ENCODE measurements at places on chromosomes 1 and 21.

DNA sequence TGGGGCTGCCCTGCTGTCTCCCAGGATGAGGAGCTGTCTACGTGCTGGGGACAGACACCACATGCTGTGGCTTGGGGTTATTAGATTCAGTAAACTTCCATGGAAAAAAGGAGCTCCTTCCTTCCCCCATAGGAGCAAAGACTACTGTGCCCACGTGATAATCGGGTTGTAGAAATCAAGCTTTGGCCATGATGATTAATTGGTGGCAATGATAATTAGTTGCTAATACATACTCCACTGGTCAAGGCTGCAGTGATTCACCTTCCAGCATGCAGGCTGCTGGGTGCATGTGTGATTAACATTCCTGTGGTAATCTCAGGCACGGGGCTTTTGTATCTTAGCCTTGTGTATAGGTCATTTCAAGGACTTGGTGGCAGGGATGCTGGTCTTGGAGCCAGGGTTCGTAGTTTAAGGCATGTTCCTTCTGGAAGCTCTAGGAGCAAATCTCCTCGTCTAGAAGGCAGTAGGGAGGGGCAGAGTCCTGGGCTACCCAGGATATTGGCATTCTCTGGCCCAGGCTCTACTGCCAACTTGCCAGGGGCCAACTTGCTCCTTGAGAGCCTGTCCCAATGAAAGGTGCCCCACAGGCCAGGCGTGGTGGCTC is 41.4 kb downstream of the TMCO4 start:
- no peak for DNase-seq

DNA sequence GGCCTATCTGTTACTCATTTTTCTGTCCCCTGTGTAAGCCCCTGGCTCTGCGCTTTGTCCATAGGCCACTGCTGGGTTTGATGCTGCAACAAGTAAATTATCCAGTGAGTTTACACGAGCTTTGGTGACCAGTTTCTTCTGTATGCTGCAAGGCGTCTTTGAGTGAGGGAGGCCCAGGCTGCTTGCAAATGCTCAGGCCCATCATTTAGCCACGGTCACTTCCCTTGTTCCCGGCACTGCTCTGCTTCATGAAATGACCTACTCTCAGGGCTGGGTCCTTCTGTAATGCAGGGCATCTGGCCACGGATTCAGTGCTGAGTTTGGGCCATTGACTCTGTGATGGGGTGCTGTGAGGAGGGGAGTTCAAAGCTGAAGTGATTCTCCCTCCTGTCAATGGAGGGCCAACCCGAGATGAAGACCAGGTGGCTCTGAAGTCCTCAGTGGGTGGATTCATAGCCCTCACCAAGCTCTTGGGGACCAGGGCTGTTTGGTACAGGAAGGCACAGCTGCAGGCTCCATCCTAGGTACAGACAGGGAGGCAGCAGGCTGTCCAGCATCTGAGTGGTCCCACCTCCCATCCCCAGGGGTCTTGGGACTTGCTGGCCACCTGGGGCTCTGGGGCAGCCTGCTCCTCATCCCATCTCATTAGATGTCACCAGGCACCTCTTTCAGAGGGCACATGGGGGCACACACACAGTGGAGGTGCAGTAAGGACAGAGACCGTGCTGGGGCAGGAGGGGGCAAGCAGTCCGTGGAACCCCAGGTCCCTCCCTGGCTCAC is 21.7 kb downstream of the LHX4 start:
- no peak for DNase-seq

DNA sequence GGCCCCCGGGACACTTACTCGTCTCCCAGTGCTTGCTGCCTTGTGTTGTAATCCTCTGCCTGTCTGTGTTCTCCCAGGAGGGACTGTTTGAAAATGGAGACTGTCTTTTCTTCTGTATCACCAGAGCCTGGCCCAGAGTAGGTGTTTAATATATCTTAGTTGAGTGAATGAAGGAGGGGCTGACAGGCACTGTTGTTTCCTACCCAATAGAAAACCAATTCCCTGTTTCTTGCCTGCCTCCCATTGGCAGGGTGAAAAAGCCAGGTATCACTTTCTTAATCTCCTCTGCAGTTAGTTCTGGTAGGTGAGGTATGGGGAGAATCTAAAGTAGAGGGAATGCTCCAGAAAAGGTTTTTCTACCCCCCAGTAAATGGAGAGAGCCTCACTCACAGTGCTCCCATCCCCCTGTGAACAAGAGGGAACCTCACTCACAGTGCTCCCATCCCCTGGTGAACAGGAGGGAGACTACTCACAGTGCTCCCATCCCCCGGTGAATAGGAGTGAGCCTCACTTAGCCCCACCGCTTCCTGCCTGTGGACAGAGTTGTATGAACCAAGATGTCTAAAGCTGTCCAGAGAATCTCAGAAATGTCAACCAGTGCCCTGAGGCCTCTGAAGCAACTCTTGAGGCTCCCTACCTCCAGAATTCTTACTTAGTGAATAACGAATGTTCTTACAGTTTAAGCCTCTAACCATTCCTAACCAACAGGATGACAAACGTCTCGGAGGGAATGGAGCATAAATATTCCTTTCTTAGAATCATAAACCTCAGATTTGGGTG is at the start of gene GJA5:
Gene GJA5, minus strand, starts transcription at position 122 of the 780 bp plus-strand sequence. CDS start 1,364 bp downstream, outside the sequence.
- DNase-seq = no peak

DNA sequence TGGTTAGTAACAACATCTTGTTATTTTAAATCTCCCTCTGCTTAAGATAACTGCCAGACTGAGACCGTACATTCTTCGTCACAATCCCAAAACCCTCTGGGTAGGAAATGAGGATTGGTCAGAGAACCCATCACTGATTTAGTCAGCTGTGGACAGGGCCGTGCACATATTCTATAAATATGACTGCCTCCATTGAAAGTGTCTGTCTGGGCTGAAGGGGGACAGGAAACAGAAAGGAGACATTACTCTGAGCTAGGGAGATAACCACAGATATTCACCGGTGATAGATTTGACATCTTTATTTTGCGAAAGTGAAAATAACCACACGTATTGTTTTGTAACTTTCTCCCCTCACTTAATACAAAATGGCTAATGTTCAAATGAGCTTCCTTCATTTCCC is 36.9 kb upstream of the ST6GALNAC5 start:
- DNase-seq = no peak

GRCh38 chr1:76867342-76868130 is at the start of gene ST6GALNAC5:
Gene ST6GALNAC5 (plus strand): TSS chr1:76867480.
- DNase-seq = peak; percentile 1

GRCh38 chr21:27631471-27631870 is 664.6 kb upstream of the ADAMTS5 start:
- DNase-seq = no peak

DNA sequence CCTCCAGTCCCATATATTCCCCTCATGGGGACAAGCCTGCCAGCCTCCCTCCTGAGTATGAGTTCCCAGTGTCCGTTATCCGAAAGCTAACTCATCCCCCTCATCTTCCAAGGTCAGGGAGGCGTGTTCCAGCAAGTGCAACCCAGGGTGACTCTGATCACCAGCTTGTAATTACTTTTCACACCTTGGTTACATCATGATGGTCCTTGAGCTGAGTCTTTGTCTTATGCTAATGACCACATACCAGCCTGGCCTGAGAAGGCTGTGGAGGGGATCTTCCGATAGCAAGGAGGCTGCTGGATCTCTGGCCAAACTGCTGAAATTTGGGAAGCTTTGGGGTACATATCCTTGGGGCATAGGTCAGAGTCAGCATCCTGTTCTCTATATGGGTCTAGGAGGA is 99.6 kb downstream of the DDX20 start:
- DNase-seq = no peak

DNA sequence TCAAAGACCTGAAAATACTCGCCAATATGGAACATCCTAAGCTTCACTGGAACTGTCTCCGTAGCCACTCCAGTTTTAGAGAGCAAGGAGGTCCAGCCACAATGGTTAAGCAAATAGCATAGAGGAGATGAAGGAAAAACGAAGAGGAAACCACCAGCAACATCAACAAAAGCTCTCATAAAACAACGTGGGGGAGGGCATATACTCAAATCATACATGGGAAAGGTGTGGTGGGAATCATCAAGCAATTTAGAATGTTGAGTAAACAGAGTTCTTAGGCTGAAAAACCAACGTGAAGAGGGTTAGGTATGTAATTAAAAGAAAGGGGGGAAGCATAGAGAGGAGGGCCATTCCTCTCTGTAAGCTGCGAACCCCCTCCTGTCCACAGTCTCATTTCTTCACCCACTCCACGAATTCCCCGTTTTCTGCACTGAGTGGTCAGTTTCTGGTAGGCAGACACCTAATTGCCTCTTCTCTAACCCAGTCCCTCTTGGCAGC is 1.0 kb downstream of the TMEM59 start:
- DNase-seq = no peak

DNA sequence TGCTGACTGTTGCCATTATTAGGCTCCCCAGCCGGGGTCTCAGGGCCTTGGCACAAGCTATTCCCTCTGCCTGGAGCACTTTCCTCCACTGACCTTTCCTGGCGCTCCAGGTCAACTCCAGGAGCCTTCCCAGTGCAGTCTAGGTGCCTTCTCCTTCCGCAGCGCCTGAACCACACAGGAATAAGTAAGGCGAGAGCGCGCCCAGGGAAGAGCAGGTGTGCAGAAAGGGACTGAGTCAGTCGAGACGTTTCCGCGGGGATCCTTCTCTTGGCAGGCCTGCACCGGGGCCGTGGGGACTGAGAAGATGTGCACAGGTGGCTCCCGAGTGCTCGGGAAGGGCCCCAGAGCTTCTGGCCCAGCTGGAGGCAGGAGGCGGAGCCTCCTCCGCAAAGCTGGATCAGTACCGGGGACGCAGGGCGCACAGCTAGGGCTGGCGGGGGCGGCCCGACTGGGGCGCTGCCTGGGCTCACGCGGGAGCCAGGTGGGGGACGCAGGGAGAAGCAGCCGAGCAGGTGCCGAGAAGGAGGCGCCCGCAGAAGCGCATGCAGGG is 765 bp upstream of the BMP8A start:
- DNase-seq = peak; percentile 30

DNA sequence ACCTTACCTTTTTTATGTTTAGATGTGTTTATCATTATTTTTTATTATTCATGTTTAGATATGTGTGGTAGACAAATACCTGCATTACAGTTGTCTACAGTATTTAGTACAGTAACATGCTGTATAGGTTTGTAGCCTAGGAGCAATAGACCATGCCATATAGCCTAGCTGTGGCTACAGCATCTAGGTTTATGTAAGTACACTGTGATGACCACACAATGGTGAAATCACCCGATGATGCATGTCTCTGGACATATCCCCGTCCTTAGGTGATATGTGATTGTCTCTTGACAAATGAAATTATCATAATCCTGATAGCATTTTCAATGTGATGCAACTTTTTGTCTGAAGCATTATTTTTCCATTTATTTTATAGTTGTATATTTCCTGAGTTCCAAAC is 121.2 kb downstream of the DISP1 start:
- no peak for DNase-seq

GRCh38 chr1:17080880-17081279 is 27.0 kb upstream of the SDHB start:
- no peak for DNase-seq

DNA sequence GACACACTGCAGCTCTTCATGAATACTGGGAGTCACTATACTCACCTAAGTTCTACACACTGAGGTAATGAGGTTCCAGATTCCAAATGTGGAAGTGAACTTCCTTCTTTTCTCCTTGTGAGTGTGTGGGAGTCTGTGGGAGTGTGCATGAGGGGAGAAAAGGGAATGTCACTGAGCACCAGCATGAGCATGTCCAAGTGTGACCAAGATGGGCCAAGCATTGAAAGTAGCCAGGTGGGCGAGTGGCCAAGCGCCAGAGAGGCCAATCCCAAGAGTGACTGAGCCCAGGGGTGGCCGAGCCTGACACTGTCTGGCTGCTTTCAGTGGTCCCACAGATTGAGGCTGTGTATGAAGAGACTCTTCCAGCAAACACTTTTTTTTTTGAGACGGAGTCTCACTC is 132.3 kb downstream of the HLCS start:
- DNase-seq = no peak

DNA sequence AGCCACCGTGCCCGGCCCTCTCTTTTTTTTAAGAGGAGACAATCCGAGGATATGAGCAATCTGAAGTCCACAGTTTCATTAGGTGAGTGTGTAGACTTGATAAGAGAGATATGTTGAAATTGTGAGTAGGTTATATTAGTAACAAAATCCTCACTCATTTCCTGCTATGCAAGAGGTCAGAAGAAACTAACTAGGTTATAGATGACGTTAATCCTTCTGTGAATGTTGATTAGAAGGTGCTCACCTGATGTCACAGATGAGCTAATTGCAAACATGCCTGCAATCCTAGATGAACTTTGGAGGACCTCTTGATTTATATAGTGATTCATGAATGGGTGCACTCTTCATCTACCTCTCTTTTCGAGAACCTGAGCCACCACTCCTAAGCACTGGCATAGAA is 29.3 kb downstream of the NTMT2 start:
- no peak for DNase-seq
